ENCODE measurements at places on chromosomes 1 and 21. TPM values are rescaled to one million over a fixed set of nuclear protein-coding genes. Genes with fewer than 3 reads are reported as not detected.

Gene RGS5
- 80.9 TPM for total RNA-seq

Gene ANGPTL3
- total RNA-seq = not detected

Gene CLCNKA
- total RNA-seq = 2.2 TPM

Gene ITLN2
- not detected for total RNA-seq

Gene NR5A2
- total RNA-seq = 5.9 TPM
